ENCODE measurements at places on chromosomes 2 and 18. TPM values are rescaled to one million over a fixed set of nuclear protein-coding genes. Genes with fewer than 3 reads are reported as not detected.

The OSBPL6 gene
- total RNA-seq = 5.7 TPM

The CD207 gene
- not detected for total RNA-seq

The PPP1R1C gene
- total RNA-seq = not detected

The ZNF385B gene
- not detected for total RNA-seq

The CYP1B1 gene
- total RNA-seq = 22.1 TPM

The C2orf80 gene
- not detected for total RNA-seq

The CRYGD gene
- not detected for total RNA-seq

The ROCK2 gene
- 21.0 TPM for total RNA-seq

The CNTNAP5 gene
- not detected for total RNA-seq

The EMX1 gene
- not detected for total RNA-seq

The ADD2 gene
- 0.12 TPM for total RNA-seq

The IDH1 gene
- 160 TPM for total RNA-seq

The CCDC148 gene
- total RNA-seq = 0.23 TPM

The RABL2A gene
- total RNA-seq = 7.1 TPM

The MPP4 gene
- 1.1 TPM for total RNA-seq

The SKOR2 gene
- not detected for total RNA-seq

The RESP18 gene
- total RNA-seq = not detected

The ZNF521 gene
- 13.5 TPM for total RNA-seq

The TNS1 gene
- 63.7 TPM for total RNA-seq

The MERTK gene
- total RNA-seq = 2.0 TPM
